ENCODE measurements at places on chromosomes 13 and 19.

GRCh38 chr13:45702088-45702487 is at the start of gene CBY2:
TSS of gene CBY2 (plus strand) at chr13:45702320. CDS start at chr13:45702391, 71 bp downstream.
- no peak for DNase-seq

DNA sequence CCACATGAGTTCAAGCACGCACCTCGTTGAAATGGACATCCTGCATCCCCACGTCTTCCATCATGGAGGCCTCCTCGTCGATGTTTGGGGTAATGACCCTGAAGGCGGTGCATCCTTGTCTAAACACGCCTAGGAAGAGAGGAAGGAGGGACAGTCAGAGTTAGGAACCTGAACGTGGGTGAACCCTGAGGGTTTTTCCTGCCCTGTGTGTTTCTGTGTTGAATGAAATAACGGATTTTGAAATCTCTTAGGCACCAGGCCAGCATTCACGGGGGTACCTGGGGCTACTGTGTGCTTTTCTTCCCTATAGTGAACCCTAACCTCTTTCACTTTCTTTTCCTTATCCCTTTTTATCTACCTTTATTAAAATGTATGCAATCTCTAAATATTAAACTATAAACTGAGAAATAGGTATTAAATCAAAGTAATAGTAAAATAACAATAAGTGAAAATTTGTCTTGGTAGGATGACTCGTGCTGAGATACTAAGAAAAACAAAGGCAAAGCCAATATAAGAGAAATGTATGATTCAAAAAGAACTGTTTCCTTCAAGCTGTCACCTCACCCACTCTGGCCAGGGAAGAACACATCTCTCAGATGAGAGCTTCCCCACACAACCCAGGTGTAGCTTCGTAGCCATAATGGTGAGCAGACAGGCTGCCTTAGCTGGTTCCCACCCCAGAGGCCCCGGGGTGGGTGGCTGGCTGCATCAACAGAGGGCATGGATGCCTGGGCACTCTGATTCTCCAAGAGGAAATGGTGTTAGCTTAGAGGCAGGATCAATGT is 72.1 kb upstream of the SLC15A1 start:
- DNase-seq, result no peak

GRCh38 chr13:51825165-51825592 is 19.8 kb downstream of the TMEM272 start:
- no peak for DNase-seq

GRCh38 chr19:41960973-41961372 is 1.9 kb upstream of the RABAC1 start:
- DNase-seq, result no peak

DNA sequence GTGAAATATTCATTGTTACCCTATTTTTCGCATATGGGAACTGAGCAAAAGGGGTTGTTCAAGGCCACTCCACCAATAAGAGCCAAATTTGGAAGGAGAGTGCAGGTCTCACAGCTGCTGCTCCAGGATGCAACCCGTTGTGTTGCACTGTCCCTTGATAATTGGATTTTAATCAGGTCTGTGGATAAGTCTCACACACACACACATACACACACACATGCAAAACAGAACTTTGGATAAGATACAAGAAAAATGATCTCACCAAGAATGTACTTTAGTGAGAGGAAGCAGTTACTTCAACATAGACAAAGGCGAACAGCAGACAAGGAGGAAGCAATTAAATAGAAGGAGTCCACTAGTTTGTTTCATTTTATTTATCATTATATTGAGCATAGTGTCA is 127.3 kb upstream of the EDNRB start:
- DNase-seq, result no peak

GRCh38 chr13:35832551-35832950 is 298.6 kb downstream of the DCLK1 start:
- no peak for DNase-seq

DNA sequence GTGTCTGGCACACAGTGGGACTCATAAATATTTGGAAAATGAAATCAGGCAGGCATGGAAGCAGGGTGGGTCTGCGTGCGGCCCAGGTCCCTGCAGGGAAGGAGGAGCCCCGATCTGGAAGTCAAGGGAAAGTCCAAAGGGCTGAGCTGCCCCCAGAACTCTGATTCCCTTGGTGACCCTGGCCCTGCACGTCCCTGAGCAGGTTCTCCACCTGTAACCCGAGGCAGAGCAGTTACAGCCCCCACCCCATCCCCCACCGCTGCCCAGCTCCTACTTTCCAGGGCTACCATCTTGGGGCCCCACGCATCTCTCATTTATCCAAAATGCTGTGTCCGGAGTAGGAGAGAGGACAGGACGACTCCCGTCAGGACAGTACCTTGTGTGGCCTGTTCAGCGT is 2.1 kb downstream of the PLEKHF1 start:
- no peak for DNase-seq

- DNase-seq, result peak; percentile 72
Measured at GRCh38 chr13:79973533-79973963, 367.4 kb downstream of the SPRY2 start.

DNA sequence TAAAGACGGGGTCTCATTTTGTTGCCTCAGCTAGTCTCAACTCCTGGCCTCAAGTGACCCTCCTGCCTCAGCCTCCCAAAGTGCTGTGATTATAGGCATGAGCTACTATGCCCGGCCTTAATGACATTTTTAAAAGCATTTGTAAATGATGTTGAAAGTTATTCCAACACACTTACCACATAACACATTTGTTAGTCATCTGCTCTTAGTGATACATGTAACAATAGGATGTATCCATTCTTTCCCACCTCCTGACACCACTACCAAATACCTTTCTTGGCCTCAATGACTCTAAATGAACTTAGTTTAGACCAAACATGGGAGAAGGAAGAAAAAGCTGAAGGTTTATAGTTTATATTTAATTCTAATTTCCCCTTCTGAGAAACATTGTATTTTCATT is 59.8 kb upstream of the MEDAG start:
- DNase-seq, result no peak

DNA sequence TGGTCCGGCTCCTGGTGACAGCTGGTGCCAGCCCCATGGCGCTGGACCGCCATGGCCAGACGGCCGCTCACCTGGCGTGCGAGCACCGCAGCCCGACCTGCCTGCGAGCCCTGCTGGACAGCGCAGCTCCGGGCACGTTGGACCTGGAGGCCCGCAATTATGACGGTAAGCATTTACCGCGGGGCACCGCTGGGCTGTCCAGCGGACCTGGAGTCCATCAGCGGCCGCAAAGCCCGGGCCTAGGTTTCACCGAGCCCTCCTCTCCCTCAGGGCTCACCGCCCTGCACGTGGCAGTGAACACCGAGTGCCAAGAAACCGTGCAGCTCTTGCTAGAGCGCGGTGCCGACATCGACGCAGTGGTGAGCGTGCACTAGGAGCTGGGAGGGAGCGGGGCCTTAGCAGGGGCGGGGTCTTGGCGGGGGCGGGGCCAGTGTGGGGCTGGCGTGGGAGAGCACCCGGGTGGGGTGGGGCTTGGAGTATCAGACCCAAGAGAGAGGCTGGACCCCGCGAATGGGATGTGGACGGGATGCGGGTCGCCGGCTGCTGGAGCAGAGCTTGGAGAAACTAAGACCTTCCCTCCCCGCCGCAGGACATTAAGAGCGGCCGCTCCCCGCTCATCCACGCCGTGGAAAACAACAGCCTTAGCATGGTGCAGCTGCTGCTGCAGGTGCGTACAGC is 8.7 kb downstream of the BCL3 start:
- no peak for DNase-seq

- DNase-seq, result no peak
Measured at GRCh38 chr19:42099336-42099925, 23.5 kb downstream of the ZNF574 start.

DNA sequence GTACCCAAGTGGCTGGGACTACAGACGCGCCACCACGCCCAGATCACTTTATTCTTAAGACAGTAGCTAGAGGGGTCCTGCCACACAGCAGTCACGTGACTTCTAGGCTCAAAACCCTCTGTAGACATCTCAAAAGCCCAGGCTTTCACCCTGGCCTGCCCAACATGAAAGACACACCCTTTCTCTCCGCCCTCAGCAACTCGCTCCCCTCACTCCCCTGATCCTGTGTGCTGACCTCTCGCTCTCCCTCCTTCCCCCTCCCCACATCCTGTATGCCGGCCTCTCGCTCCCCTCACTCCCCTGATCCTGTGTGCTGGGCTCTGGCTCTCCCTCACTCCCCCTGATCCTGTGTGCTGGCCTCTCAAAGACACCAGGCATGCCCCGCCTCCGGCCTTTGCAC is 77.4 kb downstream of the SLC15A1 start:
- DNase-seq, result no peak

GRCh38 chr19:16625163-16625958 is 2.6 kb downstream of the MED26 start:
- no peak for DNase-seq

DNA sequence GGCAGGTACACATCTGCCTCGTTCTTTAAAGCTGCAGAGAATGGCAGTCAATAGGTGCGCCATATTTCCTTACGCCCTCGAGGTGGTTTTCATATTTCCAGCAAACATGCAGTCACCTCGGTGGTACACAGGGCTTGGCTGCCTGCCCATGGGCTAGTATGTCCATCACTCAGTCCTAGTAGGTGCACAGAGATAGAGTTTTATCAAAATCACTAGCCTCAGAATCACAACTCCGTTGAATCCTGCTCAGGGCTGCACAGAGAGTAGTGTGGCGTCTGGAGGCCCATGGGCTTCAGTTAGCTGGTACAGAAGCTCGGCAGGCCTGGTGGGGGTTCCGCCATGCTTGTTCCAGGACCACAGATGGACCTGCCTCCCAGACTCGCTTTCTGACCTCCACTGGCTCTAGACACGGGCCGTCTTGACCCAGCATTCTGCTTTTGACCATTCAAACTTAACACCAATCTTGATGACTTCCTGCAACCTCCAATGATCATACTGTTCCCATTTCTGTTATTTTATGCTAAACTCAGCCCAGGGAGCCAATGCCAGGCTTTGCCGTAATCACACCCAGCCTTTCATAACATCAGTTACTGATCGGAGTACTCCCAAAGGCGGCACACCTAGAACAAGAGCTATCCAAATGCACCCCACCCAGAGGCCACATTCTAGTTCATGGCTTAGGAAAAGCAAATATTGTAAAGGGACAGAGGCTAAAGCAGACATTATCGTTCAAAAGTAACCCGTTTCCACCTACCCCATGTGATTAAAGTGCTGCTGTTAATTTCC is 120.4 kb downstream of the RAB20 start:
- no peak for DNase-seq

DNA sequence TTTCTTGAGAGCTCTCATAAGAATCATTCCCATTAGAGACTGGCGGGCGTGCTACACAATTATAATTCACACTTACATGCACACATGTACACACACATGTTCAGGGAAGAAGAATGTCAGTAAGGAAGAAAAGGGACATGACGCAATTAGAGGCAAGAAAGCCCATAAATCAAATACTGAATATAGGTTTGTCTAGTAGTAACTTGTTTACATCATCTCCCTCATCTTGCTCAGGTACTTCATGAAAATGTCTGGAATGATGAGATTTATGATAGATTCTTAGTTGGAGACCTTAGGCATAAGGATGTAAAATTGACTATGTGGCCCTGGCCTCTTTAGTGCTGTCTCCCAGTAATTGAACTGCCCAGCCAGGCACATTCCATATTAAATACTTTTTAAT is 628.0 kb upstream of the PCDH20 start:
- DNase-seq, result no peak

GRCh38 chr13:20526664-20527063 is 1.0 kb upstream of the CRYL1 start:
- DNase-seq, result no peak

DNA sequence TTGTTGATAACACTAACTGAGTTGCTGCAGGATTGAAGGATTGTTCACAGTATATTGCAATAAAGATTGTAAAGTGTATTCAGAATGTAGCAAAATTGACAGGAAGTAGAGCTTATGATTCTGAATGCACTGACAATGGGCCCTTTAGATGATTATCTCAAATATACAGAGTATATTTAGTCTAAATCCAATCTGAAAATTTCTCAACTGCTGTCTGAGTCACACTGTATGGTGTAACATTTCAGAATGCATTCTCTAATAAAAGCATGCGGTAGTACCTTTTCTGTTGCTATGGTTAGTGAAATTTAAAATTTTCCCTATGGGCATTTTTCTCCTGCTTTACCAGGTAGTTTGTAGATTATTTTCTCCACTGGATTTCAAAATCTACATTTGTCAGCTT is 365.2 kb downstream of the PCDH17 start:
- DNase-seq, result no peak

GRCh38 chr13:112881656-112882554 is 87.1 kb upstream of the MCF2L start:
- no peak for DNase-seq

DNA sequence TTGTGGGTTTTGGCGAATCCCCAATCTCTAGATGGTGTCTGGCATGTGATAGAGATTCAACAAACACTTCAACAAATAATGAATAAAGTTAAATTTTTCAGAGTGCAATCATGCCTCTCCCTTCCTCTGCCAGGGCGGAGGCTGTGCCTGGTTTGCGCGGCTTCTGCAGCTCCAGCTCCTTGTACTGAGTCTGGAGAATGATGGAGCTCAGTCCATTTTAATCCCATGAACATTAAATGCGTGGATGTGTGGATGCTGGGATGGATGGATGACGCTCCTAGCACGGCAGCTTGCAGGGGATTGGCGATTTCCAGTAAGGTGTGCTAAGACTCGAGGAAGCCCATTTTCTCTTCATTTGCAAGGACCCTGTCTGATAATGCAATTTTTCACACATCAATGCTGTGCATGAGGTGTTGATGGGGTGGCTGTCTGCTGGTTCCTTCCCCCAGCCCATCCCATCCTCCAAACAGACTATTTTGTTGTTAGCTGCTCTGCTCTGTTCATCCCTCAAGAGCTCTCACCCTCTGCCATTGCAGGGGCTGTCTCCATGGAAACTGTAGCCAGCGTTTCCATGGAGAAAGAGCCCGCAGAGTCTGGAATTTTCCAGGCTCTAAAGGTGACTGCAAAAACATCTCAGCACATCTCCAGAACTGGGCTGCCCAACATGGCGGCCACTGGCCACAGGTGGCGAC is 92.6 kb upstream of the PEG3 start:
- DNase-seq, result no peak

GRCh38 chr19:5122121-5122400 is 153.1 kb downstream of the KDM4B start:
- no peak for DNase-seq

GRCh38 chr19:1254530-1255185 is 6.3 kb downstream of the MIDN start:
- DNase-seq, result no peak

GRCh38 chr19:30666301-30666803 is 294.2 kb downstream of the ZNF536 start:
- DNase-seq, result peak; percentile 58

GRCh38 chr19:41218615-41219507 is at the start of gene AXL:
TSS of gene AXL (plus strand) at chr19:41219223. CDS start at chr19:41219393, 170 bp downstream.
- DNase-seq, result no peak

- no peak for DNase-seq
Measured at GRCh38 chr13:97231829-97232196, 9.7 kb downstream of the MBNL2 start.

- DNase-seq, result peak; percentile 28
Measured at GRCh38 chr13:44410328-44410859, 36.8 kb downstream of the SERP2 start.

DNA sequence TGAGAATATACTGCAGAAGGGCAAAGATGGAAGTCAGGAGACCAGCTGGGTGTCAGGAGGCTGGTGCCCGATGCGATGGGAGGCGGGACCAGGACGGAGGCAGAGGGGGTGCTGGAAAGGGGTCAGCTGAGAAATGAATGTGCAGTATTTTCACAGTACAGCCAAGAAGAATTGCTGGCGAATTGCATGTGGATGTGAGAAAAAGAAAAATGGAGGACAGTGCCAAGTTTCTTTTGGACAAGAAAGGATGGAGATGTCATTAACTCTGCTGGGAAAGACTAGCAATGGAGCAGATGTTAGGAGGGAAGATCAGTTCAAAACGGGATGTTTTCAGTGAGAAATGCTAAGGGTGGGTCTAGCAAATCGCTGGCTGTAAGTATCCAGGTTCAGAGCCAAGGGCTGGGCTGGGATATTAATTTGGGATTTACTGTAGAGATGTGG is 7.0 kb downstream of the CRYL1 start:
- no peak for DNase-seq
